HepG2 (cell line): ENCODE measurements at places on chromosomes 11 and 22. TPM values are rescaled to one million over a fixed set of nuclear protein-coding genes. Genes with fewer than 3 reads are reported as not detected.
A peak's percentile ranks its signal among the peaks of the same experiment; 100 is the strongest.

GRCh38 chr11:62853279-62853965, 14.0 kb upstream of the WDR74 start:
- no peak for DNase-seq
- H3K27ac ChIP-seq: peak overlapping the region; percentile 90
- peak overlapping the region; percentile 86; the same call in 1 of the 2 replicates for H3K4me3 ChIP-seq
- peaks cover 33% of the 10 kb centered on the region for H3K36me3 ChIP-seq
- H3K4me1 ChIP-seq: peaks cover 62% of the 10 kb centered on the region

Gene MYBPC3
- not detected in 2 replicates for total RNA-seq

Gene LIF
- 1.5 and 3.6 TPM in 2 replicates for total RNA-seq

Gene SF3A1
- total RNA-seq: 22.0 and 31.8 TPM in 2 replicates

DNA sequence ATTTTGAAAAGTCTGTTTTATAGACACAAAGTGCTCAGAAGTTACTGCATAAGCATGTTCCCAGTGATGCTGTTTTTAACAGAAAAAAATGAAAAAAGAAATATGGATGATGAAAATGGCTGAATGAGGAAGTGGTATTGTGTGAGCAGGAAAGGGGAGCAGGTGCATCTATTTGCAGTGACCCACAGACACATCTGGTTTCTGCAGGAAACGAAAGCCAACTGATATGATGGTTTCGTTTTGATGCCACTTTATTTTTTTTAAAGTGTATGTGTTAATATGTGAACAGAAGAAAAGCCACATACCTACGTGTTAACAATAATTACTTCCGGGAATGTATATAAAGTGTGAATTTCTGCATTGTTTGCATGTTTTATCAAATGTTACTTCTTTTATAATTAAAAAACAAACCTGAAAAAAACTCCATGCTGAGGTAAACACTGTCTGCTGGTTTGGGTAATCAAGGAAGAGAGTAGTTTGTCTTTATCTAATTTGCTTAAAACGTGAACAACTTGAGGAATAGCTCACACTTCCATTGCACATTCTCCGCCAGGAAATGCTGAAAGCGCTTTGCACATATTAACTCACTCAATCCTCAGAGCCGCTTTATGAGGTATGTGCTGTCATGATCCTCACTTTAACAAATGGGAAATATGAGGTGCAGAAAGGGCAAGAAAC, 1335.9 kb downstream of the TBC1D22A start:
- peaks cover 38% of the 10 kb centered on the region; the same call in 2 of the 3 replicates for H3K27me3 ChIP-seq
- no peak overlapping the region for H3K27ac ChIP-seq
- no peaks in the 10 kb centered on the region for H3K4me1 ChIP-seq
- no peaks in the 10 kb centered on the region for H3K36me3 ChIP-seq

DNA sequence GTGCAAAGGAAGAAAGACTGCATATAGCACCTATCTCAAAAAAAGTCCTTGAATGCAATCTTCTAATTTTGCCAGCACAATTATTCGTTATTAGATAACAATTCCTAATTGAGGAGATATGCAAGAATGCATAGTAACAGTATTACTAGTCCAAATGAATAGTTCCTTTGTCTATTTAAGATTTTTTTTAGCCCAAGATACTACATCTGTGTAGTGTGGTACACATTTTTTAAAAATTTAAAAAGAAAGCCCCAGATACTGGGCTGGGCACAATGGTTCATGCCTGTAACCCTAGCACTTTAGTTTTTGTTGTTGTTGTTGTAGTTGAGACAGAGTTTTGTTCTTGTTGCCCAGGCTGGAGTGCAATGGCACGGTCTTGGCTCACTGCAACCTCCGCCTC, 43.7 kb downstream of the RAB6A start:
- peaks cover 6% of the 10 kb centered on the region for H3K36me3 ChIP-seq
- no peaks in the 10 kb centered on the region for H3K27me3 ChIP-seq
- H3K4me3 ChIP-seq: no peak overlapping the region
- DNase-seq: no peak

- H3K4me3 ChIP-seq: no peak overlapping the region
- H3K27me3 ChIP-seq: peaks cover 11% of the 10 kb centered on the region; the same call in 1 of the 3 replicates
- H3K36me3 ChIP-seq: no peaks in the 10 kb centered on the region
- H3K4me1 ChIP-seq: peaks cover 27% of the 10 kb centered on the region
- DNase-seq: no peak
Observed at GRCh38 chr22:29215012-29215860, 9.5 kb downstream of the EMID1 start.

DNA sequence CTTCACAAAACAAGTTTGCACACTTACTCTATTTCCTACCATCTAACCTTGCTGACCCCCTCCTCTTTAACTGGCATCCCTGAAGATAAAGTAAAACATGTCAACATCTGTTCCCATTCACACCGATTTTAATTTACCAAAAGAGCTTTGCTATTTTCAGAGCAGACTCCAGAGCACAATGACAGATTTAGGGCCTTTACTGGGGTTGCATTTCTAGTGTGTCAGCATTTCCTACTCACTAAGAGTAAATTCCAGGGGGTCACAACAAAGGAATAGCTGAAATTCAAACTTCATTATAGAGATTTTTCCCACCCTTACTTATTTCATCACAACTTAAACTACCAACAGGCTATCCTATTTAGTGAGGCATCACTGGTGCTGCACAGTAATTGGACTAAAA, 60.8 kb downstream of the SOX6 start:
- H3K27ac ChIP-seq: no peak overlapping the region
- H3K36me3 ChIP-seq: no peaks in the 10 kb centered on the region
- H3K4me3 ChIP-seq: no peak overlapping the region

- H3K4me3 ChIP-seq: peak overlapping the region; percentile 86
- no peak for DNase-seq
- peak overlapping the region; percentile 91 for H3K27ac ChIP-seq
- H3K36me3 ChIP-seq: peaks cover 9% of the 10 kb centered on the region; the same call in 1 of the 3 replicates
- peaks cover 60% of the 10 kb centered on the region for H3K4me1 ChIP-seq
- H3K27me3 ChIP-seq: no peaks in the 10 kb centered on the region
Observed at GRCh38 chr11:73983741-73984538, 1.3 kb upstream of the UCP2 start.

GRCh38 chr22:25409240-25409639, 155.2 kb upstream of the GRK3 start:
- DNase-seq: no peak
- H3K4me3 ChIP-seq: no peak overlapping the region
- no peaks in the 10 kb centered on the region for H3K36me3 ChIP-seq
- H3K27ac ChIP-seq: no peak overlapping the region
- peaks cover 33% of the 10 kb centered on the region for H3K4me1 ChIP-seq

- no peaks in the 10 kb centered on the region for H3K4me1 ChIP-seq
- no peaks in the 10 kb centered on the region; the same call in 2 of the 3 replicates for H3K27me3 ChIP-seq
- DNase-seq: no peak
- no peaks in the 10 kb centered on the region for H3K36me3 ChIP-seq
Observed at GRCh38 chr11:95451261-95451660, 220.3 kb upstream of the SESN3 start.

Gene PIWIL4
- 0.15 TPM in 1 of 2 replicates, not detected in the other for total RNA-seq

Gene SLC25A18
- total RNA-seq: 0.75 and 0.86 TPM in 2 replicates

GRCh38 chr11:119100994-119101758, 477 bp downstream of the DPAGT1 start:
- H3K4me1 ChIP-seq: peaks cover 30% of the 10 kb centered on the region
- no peaks in the 10 kb centered on the region for H3K27me3 ChIP-seq
- DNase-seq: peak; percentile 38
- peak overlapping the region; percentile 91 for H3K4me3 ChIP-seq
- peak overlapping the region; percentile 97 for H3K27ac ChIP-seq
- peaks cover 10% of the 10 kb centered on the region; the same call in 1 of the 2 replicates for H3K36me3 ChIP-seq

- H3K27ac ChIP-seq: no peak overlapping the region
- DNase-seq: no peak
- H3K4me3 ChIP-seq: no peak overlapping the region
- peaks cover 11% of the 10 kb centered on the region for H3K4me1 ChIP-seq
- H3K36me3 ChIP-seq: no peaks in the 10 kb centered on the region
Observed at GRCh38 chr22:45608763-45609180, 62.9 kb upstream of the ATXN10 start.

- H3K27me3 ChIP-seq: peaks cover 52% of the 10 kb centered on the region; the same call in 2 of the 3 replicates
- DNase-seq: no peak
- no peaks in the 10 kb centered on the region for H3K4me1 ChIP-seq
- H3K27ac ChIP-seq: no peak overlapping the region
Observed at GRCh38 chr22:44390613-44390970, 77.8 kb upstream of the SHISAL1 start.

Gene VPREB1
- not detected in 2 replicates for total RNA-seq

Gene IFITM10
- total RNA-seq: 0.09 TPM in 1 of 2 replicates, not detected in the other

DNA sequence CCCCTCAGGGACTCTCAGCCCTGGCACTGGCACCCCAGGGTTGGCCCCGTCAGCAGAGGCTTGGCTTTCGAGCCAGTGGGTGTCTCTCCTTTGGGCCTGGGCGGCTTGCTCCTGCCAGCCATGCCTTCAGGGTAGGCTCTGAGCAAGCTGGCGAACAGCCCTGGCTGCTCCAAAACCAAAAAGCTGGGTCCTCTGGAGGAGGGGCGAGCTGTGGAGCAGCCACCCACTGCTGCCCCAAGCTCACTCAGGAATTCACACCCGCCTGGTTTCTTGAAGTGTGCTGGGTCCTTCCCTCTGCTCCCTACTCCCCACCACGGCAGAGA, 6.2 kb downstream of the YDJC start:
- peaks cover 62% of the 10 kb centered on the region; the same call in 2 of the 3 replicates for H3K36me3 ChIP-seq
- H3K27ac ChIP-seq: no peak overlapping the region
- DNase-seq: no peak
- no peak overlapping the region for H3K4me3 ChIP-seq

Gene TRIM66
- total RNA-seq: 4.9 and 5.6 TPM in 2 replicates
